ENCODE measurements at places on chromosomes 6 and 20.

- peak; percentile 68 for DNase-seq
Measured at GRCh38 chr6:42783177-42783875, 1.5 kb downstream of the BICRAL start.

DNA sequence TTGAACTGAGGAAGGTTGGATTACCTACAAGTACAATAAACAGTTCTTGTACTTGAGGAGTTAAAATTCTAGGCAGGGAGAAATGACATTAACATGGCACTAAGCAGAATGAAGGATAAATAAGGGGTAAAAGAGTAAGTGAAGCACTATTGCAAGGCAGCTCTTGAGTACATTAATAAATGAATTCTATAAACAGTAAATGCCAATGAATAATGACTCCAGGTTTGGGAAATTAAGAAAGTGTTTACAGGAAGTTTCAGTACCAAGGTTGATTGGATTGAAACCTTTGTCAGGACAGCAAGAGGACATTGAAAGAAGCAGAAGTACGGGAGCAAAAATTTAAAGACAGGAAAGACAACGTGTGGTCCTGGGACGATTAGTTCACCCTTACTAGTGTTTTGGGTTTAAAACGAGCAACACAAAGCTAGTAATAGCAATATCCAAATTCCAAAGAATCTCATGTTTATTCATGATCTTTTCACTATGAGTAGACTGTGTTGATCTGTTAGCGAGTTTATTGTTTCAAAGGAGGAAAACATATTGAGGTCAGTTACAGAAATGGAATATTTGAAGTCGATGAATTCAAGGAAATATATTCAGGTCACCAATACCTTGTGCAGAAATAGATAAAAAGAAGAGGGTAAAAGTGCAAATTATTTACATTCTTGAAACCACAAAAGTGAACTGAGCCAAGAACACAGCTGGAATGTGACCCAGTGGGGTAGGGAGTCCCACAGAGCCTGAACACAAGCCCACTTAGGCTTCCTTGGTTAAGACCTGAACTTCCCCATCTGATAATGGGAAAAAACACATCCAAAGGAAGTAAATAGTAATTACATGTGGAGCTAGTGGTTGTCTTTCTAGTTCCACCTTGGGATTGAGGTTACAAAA, 80.8 kb downstream of the MKKS start:
- DNase-seq = no peak

DNA sequence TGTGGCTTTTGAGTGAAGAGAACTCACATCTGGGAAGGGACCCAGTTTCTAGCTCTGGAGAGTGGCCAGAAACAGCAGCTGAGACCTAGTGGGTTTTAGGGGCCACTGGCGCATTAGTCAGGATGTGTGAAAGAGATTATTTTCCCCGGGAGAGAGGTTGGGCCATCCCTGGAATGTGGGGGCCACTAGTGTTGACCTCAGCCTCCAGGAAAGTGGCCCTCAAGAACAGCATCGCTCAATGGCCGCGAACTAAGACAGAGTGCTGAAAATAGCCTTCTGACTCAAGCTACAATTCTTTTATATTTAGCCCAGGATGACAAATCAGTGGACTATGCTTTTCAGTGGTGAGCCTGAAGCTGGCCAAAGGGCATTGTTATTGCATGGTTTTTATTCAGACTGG, 210.4 kb upstream of the RNF24 start:
- DNase-seq = no peak

DNA sequence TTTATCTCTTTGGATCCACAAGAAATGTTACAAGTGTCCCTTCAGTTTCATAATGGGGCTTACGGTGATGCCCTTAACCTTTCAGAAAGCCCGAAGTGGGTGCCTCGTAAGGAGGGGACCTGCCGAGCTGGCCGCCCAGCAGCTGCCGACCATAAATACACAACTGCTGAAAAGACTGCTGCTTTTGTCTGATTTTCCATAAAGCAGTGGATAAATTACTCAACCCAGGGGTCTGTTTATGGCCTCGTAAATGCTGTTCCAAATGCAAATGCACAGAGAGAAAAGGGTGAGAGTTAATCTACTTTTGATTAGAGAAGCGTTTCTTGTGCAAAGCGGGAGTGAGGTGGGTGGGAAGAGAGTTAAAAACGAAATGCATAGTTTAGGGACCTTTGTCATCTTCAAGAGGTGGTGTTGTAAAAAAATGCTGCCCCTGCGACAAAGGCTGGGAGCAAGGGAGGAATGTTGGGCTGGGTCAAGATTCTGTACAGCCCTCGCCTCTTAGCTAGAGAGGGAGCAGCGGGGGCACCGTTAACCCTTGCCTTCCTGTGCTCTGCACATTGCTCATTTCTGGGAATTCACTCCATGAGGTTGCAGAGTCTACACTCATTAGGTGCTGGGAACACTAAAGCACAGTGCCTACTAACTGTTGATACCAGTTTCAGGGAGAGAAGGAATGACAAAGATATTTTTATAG, 112.0 kb upstream of the MTHFD1L start:
- no peak for DNase-seq

DNA sequence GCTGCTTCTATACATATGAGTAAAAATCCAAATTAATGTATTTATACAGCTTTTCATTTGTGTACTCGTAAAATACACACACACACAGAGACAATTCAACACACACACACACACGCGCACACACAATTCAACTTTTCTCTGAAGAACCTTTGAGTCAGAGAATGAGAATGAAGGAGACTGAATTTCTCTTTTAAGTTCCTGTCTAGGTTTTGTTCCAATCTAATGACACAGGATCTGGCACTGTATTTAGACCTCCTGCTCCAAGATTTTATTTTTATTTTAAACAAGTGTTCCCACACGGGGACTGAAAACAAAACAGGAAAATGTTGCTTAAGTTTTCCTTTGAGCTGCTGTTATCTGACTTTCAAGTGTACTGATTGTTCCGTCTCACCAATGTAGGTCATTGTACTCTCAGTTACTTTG, 250.8 kb downstream of the LAMA2 start:
- DNase-seq = no peak

DNA sequence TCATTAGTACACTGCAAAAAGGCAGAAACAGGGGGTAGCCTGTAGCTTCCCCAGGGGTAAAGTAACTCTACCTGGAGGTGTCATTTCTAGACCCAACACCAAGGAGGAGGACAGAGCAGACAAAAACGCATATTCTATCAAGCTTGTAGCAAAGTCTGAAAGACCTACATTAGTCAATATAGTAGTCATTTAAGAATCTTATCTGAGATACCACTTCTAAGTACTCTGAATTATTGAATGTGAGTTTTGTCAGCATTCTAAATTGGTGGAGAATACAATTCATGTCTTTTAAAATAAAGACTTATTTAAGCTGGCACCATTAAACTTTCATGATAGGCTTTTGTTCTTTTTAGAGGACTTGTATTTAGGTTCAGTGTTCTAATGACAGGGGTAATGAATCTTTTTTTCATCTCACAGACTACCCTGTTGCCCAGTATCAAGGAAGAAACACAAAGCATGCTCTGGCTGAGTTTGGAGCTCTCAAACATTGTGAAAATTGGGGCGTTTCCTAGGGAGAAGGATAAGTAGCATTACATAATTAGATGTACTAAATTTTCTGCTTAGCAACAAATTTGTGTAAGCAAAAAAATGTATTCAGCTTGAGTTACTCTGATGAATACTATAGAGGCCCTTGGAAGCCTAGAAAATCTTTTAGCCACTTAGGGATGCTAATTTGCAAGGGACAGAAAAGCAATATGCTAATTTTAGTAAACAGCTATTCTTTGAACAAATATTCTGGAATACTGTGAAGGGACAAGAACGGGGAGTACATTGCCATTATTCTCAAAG, 255.4 kb upstream of the HSF2 start:
- DNase-seq = no peak

DNA sequence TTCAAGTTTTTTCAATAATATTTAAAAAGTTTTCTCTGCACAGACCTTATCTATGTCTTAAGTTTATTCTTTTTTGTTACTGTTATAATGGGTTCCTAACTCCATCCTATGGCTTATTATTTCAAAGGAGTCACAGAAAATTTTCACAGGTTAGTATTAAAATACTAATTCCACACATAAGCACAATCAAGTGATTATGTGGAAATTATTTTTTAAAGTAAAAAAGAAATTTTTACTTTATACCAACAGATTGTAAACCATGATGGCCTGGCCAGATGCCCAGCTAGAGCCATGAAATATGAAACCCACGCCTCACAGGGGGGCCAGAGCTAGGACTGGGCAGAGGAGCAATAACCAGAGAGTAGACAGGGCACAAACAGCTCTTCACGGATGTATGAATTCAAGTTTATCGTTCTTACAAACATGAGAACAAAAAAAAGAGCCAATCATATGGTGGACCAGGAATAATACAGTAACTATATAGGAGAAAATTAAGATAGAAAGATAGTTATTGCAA, 34.0 kb downstream of the NUDT3 start:
- DNase-seq = no peak

DNA sequence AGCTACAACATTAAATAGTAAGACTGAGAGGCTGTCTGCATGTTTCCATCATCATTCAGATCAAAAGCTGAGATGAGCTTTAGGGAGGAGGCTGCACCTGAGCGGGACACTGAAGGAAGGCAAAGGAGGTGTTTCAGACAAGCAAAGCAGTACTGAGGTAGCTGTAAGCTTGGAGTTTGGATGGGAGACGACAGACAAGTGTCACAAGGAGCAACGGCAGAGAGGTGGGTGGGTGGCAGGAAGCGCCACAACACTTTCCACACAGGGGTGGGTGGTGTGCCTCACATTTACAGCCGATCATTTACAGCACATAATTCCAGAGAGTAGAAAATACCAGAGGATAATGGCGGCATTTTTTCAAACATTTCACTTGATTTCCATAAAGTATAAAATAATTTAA, 205.5 kb upstream of the SHLD1 start:
- no peak for DNase-seq

GRCh38 chr6:156068881-156069280, 613.2 kb upstream of the NOX3 start:
- DNase-seq = no peak

DNA sequence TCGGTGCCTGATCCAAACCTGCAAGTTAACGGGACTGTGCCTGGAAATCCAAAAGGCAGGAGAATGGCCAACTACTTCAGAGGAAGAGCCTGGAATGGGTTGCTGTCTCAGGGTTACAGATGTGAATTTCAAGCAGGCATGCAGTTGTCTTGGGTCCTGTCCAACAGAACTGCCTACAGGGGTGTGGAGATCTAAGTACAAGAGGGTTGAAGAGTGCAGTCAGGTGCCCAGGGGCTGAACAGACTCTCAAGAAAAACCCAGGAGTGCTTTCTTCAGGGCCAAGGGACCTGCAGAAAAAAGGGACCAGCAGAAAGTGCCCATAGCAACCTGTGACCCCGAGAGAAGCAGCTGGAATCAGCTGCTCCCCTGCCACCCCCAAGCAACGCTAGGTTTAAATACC, 71.0 kb downstream of the PREP start:
- DNase-seq = no peak

DNA sequence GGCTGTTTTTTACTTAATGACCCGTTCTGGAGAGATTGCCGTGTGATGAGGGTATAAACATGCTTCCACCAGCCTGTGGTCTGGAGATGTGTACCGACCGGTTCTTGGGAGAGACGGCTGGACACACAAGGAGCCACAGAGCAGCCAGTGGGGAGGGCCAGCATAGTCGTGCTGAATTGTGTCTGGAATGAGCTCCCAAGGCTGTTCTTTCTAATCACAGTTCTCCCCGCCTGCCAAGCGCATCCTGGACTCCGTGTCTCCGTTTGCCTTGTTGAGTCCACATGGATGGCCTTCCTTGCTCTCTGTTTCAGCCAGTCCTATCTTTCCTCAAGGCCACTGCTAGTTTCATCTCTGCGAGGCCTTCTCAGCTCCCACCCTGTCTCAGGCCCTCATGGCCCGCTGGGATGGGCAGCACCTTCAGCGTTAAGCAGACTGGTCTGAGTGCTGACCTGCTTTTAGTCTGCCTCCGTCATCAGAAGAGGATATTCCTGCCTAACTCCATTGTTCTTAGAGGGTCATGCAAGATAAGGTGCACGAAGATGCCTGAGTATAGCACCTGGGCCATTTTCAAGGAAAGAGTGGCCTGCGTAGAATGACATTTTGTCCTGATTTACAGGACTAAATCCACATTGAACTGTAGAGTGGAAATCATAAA, 20.6 kb downstream of the MANBAL start:
- DNase-seq = no peak

GRCh38 chr6:113894712-113895674, 37.8 kb downstream of the MARCKS start:
- DNase-seq = no peak

DNA sequence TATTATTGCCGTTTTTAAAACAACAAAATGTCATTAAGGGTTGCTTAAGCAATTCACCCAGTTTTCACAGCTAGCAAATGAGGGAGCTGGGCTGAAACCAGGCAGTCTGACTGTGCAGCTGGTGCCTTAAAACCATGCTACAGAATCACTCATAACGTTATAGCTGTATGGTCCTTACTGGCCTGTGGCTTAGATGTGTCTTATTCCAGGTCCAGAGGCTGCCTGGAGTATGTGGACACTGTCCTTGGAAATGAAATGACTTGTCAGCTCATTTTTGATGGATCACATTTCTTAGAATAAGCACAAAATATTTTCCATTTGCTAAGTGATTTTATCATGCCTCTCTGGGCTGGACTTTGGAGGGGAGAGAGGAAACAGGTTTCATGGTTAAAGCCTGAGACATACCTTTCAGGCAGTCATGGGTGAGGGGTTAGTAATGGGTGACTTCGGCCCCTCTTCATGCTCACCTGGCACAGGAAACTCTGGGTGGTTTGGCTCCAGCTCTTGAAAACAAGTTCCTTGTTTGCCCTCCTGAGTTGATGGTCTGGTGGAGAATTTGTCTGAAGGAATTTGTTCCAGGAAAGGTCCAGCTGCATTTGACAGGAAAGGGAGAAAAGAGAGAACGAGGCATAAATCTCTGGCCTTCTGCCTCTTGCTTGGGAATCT, 823.2 kb downstream of the DHX35 start:
- DNase-seq = no peak

DNA sequence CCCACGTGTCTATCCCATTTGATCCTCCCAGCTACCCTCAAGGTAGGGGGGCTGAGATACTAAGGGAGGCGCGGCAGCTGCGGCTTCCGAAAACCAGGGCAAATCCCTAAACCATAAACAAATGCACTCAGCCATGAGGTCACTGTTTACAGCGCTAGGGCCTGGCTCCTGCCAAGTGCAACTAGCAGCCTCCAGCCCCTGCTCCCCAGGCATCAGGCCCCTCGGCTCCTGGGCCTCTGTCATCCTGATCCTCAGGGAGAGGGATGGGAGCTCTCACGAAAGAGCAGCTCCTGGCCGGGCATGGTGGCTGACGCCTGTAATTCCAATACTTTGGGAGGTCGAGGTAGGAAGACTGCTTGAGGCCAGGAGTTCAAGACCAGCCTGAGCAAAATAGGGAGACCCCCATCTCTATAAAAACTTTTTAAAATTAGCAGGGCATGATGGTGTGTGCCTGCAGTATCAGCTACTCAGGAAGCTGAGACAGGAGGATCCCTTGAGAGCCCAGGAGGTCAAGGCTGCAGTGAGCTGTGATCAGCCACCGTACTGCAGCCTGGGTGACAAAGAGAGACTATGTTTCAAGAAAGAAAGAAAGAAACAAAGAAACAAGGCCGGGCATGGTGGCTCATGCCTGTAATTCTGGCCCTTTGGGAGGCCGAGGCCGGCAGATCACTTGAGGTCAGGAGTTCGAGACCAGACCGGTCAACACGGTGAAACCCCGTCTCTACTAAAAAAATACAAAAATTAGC, 42.5 kb upstream of the TLDC2 start:
- no peak for DNase-seq

Data from upper lobe of left lung (tissue), 6 donors.